ENCODE measurements at places on chromosomes 1 and 21.

GRCh38 chr1:171984262-171984661 lies 143.0 kb downstream of the DNM3 start:
- DNase-seq = no peak

DNA sequence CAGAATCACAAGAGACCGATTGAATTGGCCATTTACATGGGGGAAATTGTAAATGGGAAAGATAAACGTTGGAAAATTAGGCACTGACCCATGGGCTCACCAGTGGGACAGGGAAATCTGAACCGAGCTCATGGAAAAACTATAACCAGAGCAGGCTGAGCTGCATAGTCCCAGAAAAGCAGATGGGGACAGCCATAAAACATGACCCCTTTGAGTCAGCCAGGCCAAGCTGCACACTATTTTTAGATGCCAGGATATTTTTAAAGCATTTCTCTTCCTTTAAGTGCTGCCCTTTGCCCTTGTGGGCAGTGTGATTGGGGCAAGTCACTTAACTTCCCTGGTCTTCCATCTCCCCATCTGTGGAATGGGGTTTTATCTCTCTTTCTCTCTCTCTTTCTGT lies 184.1 kb downstream of the FOXD2 start:
- DNase-seq = no peak

- no peak for DNase-seq
Measured at GRCh38 chr1:209190591-209191261, 392.8 kb upstream of the CAMK1G start.

DNA sequence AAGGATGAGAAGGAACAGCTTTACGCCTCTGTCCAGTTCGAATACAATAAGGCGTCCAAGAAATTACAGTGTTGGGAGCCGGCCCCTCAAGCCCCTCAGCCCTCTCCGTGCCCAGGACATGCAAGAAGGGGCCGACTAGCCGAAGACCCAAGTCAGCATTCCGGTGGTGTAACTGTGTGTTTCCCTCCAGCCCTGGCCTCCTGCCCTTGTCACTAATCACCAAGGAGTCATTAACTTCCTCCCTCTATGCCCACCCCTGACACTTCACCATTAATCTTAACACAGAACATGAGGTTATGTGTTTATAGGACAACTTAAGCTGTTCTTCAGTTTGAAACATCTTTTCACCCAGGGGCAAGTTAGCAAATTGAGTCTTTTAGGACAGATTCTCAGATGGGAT lies 16.4 kb upstream of the C4BPB start:
- DNase-seq = no peak

DNA sequence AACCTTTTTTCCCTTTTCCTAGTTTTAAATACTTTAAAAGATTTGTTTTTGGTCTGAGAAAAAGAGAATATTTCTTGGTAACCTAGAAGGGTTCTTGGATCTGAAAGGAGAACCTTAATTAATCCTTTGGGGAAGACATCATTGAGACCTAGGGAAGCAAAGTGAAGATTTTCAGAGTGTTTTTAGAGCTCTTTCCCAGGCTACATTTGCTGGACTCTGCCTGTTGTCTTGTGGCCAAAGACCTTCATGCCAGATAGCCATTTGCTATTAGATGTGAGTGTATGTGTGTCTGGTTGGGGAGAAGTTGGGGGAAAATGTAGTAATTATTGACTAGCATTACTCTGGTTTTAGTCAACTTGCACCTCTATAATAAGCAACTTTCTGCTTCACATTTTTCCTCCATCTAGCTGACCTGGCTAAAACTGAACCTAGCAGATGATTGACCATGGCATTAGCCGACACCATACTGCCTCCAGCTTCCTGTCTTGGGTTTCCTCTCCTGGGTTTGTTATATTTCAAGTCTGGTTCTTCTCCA lies 239.1 kb downstream of the USP25 start:
- DNase-seq = no peak

- DNase-seq = no peak
Measured at GRCh38 chr1:200238311-200238710, 171.5 kb downstream of the ZNF281 start.

GRCh38 chr1:6218375-6219164 lies 12.7 kb downstream of the RNF207 start:
- DNase-seq = no peak

- DNase-seq = no peak
Measured at GRCh38 chr21:33886321-33886720, 29.3 kb downstream of the ATP5PO start.

GRCh38 chr1:70443739-70444138 lies 32.7 kb downstream of the CTH start:
- DNase-seq = no peak

DNA sequence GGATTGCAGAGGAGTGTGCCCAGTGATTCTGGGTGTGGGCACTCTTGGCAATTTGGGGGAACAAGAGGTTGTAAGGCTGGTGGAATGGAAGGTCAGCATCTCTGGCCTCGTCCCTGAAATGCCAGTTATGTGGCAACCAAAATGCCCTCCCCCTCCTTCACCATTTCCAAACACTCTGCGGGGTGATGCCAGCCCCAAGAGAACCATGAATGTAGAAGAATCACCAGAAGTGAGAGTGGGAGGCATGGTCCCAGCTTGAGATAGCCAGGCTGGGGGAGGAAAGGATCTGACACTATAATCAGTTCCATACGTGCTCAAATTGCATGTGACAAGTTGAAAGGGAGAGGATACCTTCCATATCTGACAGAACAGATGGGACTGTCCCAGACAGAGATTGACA lies 88.7 kb upstream of the EDN2 start:
- DNase-seq = no peak

DNA sequence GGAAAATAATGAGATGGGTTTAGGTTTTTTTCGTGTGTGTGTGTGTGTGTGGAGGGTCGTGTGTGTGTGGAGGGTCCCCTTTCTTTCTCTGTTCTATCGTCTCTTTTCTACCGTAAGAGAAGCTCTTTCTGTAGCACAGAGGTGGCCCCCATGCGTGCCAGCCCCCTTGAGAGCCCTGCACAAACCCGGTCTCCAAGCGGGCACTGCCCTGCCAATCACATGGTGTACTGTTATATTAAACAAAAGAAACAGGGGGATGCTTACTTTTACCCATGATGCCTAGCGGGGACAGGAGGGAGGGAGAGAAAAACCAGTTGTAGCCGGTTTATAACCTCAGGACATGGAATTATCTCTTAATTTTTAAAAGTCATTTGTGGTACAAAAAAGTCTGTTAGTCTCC lies 41.0 kb downstream of the GATAD2B start:
- DNase-seq = no peak

DNA sequence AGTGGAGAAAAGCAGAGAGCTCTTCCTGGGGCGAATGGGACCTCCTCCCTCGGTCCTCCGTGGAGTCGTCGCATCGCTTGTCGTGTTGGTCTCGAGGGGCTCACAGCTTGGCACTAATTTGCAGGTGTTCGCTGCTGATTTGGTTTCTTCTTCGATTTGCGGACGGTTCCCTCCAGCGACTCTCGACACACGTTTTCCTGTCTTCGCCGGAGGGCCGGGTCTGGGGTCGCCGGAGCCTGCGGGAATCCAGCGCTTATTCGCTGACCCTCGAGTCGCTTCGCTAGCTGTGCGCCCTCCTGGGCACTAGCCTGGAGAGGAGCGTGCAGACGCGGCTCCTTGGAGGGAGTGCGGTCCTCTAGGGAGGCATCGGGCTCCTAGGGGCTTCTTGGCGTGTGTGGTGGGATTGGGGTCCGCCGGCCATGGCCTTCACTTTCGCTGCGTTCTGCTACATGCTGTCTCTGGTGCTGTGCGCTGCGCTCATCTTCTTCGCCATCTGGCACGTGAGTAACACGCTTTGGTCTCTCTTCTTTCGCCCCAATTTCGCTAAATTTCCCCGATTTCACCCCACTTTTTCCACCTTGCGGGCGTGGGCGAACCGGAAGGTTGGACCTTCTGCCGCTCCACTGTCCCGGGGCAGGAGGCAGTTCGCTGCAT lies 766 bp downstream of the CNIH3 start:
- no peak for DNase-seq

DNA sequence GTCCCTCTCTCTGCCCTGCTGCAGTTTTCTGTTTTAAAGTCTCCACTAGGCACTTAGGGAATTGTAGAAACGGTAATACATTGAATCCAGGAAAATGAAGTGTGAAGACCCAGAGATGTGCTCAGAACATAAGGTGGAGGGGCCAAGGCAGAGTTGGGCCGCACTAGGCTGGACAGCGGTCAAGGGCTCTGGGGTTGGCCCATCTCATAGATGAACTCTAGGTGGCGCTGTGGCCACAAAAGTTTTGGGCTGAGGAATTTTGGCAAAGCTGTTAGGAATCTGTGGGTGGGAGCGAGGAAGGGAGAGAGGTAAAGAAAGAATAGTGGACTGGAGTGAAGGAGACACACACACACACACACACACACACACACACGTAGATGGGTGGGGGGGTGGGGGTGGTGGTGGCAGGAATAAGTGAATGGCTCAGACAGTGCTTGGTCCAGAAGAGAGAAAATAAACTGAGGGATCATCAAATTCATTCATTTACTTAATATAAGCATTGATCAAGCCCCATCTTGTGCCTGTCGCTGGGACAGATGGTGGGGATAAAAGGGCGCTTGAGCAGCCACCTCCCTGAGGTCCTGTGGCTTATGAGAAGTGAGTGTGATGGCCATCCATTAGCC lies 258.5 kb downstream of the TRABD2B start:
- no peak for DNase-seq

- no peak for DNase-seq
Measured at GRCh38 chr1:185228979-185229378, 72.0 kb downstream of the SWT1 start.

- DNase-seq = no peak
Measured at GRCh38 chr1:228471762-228472398, 15.3 kb upstream of the RNF187 start.

GRCh38 chr1:96291468-96291867 lies 430.1 kb upstream of the PTBP2 start:
- no peak for DNase-seq

DNA sequence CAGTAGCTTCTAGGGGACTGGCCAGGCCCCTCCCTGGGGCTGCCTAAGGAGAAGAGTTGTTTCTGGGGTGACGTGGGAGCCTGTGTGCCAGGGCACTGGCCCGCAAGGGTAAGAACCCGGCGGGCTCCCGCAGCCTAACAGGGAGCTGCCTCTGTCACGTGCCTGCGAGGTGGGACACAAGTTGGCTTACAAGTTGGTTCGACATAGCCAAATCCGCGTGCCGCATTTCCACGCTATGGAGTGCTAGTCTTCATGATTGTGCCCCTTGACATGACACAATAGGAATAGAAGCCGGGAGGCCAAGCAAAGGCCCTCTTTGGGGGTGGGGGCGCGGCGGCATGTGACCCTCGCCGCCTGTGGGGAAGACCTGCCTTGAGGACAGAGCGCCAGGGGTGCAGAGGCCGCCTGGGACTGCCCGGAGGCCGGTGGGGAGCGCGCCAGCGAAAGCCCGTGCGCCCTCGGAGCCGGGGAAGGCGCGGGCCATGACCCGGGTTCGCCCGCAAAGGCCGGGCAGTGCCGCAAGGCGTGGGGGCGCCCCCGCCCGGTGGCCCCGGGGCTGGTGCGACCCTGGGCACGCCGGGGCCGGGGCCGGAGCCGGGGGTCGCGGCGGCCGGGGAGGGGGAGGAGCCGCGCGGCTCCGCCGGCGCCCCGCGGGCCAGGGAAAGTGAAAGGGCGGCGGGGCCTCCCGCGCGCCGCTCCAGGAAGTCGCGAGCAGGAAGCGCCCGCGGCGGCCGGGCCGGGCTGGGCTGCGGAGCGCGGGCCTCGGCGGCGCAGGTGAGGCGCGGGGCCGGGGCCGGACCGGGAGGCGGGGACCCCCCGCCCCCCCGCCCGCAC lies at the start of gene SLC37A1:
Gene SLC37A1, plus strand, starts transcription at position 702 of the 834 bp plus-strand sequence. CDS start 4,603 bp downstream, outside the sequence.
- DNase-seq = no peak

DNA sequence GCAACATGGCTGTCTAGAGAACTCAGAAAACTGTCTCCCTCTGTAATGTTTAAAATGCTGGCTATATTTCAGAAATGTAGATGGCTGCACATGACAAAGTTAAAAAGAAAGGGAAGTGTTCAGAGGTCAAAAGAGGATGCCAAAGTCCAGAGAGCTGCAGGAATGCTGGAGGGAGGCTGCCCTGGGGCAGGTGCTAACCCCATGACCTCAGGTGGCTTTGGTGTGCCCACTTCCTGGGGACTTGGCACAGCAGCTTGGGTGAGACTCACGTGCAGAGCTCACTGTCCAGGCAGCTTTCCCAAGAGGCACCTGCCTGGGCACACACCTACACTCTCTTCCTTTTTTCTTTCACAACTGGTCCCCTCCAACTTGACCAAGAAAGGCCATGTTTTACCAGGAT lies 256.4 kb downstream of the KCNJ6 start:
- no peak for DNase-seq

GRCh38 chr21:38984982-38985567 lies 179.3 kb downstream of the ETS2 start:
- no peak for DNase-seq

GRCh38 chr21:38323721-38324531 lies 67.1 kb downstream of the KCNJ15 start:
- no peak for DNase-seq

DNA sequence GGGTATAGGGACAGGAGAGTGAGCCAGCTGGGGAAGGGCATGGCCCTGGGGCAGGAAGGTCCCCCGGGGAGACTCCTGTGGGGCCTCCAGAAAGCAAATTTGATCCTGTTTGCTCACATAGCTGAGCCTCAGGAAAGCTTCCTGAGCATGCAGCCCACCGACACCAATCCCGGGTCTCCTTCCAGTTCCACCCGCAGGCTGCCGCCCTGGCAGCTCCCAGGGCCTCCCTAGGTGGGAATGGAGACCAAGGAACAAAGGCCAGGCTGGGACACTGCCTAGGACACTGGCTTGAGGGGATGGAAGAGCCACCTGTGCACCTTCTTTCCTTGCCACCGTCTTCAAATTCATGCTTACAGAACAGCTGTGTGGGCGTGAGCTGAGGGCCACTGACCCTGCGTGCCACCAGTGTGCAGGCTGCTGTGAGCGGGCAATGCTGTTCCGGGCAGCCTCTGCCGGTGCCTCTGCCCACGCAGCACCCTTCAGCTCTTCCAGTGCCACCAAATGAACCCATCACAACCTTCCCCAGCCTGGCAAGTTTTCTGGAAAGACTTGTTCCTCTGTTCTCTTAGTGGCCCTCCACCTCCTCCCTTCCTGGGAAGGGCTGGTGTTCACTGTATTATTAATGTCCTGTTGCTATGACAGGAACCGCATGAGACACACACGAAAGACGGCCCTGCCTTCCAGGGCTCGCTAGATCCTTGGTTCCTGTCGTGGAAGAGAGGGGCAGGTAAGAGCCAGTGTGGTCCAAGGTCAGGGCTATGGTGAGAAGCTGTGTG lies 53.6 kb downstream of the ACBD3 start:
- DNase-seq = no peak

GRCh38 chr1:55320891-55321290 lies 105.7 kb upstream of the USP24 start:
- no peak for DNase-seq

DNA sequence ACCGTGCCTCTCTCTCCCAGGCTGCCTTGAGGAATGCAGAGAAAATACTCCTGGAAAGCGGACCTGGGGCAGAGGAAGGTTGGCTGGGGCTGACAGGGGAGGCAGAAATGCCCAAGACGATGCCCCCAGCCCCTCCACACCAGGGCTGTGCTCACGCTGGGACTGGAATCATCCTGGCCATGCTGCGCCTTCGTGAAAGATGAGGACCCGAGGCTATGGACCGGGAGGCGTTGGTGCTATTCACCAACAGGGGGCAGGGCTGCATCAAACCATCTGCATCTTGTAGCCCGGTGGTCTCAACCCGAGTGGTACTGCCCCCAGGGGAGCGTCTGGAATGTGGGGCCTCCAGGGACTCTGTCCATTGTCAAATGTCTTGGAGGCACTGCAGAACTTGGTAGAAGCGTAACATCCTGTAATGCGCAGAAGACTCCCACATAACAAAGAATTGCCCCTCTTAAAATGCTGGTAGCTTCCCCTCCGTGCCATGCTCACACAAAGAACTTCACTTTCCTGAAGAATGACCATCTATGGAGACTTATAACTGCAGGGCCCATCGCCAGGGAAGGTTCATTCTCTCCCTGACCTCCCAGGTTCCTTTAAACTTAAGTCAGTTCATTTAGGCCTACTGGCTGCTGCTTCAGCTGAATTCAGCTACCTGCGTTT lies 251.2 kb downstream of the RRAGC start:
- DNase-seq = no peak

All from stimulated activated CD8-positive, alpha-beta memory T cell treated with anti-CD3 and anti-CD28 coated beads, Interleukin-15, amount 100 ng/mL, for 4 hours (primary cell).